ENCODE measurements at places on chromosomes 2 and 18.

- no peak for DNase-seq
These were observed 120.5 kb upstream of the HS6ST1 start for GRCh38 chr2:128439031-128439790.

GRCh38 chr2:8119782-8120505, 561.9 kb upstream of the ID2 start:
- DNase-seq = no peak

DNA sequence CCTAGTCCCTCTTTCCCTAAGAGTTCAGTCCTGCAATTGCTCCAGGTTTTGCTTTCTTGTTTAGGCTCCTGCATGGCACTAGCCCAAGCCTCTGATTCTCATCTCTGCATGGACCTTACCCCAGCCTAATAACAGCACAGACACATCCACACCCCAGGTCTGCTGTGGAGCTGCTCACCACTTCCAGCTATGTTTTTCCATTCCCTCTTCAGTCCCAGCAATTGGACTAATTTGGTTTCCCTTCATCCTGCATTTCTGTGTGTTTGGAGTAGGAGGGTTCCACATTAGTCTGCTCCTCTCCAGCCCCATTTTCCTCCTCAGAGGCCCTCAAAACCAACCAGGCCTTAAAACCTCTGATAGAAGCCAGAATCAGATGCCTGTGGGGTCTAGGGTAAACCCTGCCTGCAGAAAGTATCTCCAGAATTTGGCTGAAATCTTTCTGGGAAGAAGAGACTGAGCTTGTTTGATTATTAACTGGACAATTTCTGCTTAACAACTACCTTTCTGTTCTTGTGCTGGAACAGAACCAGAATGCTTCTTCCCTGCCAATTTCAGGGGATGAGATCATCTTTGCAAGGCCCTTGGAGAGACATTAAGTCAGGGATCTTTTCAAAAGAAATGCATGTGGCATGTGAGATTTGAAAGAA, 95.9 kb downstream of the GFPT1 start:
- DNase-seq = peak; percentile 61

DNA sequence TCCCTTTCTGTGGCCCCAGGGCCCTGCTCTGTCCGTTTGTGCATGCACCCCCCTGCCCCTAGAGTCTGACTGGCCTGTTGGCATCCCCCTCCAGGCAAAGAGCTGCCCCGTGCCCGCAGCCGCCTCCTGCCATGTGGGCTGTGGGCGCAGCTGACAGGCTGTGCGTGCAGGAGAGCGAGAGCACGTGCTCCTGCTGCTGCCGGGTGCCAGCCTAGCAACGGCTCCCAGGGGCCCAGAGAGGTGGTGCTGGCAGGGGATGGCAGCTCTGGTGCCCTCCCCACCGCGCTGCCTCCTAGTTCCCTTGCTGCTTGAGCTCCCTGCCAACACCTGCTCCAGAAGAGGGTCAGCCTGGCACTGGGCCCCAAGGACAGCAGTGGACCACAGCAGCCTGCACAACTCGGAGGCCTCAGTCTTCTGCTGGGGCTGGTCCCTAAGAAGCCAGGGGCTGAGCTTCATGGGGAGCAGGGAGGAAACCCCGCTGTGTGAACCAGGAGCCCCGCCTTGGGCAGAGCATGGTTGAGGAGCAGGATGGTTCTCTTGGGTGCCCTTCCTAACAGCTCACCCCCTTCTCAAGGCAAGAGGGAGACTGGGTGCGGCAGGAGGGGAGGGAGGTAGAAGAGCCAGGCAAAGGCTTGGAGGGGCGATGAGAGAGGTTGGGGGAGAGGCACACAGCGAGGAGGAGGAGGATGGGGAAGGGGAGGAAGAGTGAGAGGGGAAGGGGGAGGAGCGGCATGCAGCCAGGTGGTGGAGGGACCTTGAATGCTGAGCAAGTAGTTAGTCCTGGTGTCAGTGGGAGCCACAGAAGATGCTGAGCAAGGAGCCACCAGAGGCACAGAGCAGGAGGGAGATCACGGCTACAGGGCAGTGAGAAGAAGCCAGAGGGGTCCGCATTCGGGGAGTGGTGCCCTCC, 23.8 kb upstream of the PTMA start:
- no peak for DNase-seq

GRCh38 chr2:8276026-8276425, 405.8 kb upstream of the ID2 start:
- DNase-seq = no peak
